Activated T-helper 2 cell treated with anti-CD3 and anti-CD28 coated beads, Interferon-gamma antibody, Interleukin-2, Interleukin-4, amounts not matched to agents 10 μg/mL and 5 μg/mL and 100 μg/mL, durations not matched to agents 14 hours and 24 hours and 36 hours (primary cell): ENCODE measurements at places on chromosomes 5 and 9. TPM values are rescaled to one million over a fixed set of nuclear protein-coding genes. Genes with fewer than 3 reads are reported as not detected.

The CATSPER3 gene
- total RNA-seq = 0.34 and 0.90 TPM in 2 replicates

The FIBCD1 gene
- total RNA-seq = not detected in 2 replicates

The KCNN2 gene
- total RNA-seq = not detected in 2 replicates

The F2RL2 gene
- 0.05 and 0.09 TPM in 2 replicates for total RNA-seq

The C9orf85 gene
- total RNA-seq = 8.3 and 9.8 TPM in 2 replicates

The DNAH5 gene
- not detected in 2 replicates for total RNA-seq

The ANKRD20A1 gene
- 1.1 and 1.2 TPM in 2 replicates for total RNA-seq

The SAPCD2 gene
- total RNA-seq = 26.5 and 27.1 TPM in 2 replicates

The TAF11L10 gene
- total RNA-seq = not detected in 2 replicates

The RLN2 gene
- total RNA-seq = 1.4 and 1.7 TPM in 2 replicates

The SHB gene
- total RNA-seq = 1.7 and 1.9 TPM in 2 replicates
